ACHN (cell line): ENCODE measurements at places on chromosomes 1 and 21.

DNA sequence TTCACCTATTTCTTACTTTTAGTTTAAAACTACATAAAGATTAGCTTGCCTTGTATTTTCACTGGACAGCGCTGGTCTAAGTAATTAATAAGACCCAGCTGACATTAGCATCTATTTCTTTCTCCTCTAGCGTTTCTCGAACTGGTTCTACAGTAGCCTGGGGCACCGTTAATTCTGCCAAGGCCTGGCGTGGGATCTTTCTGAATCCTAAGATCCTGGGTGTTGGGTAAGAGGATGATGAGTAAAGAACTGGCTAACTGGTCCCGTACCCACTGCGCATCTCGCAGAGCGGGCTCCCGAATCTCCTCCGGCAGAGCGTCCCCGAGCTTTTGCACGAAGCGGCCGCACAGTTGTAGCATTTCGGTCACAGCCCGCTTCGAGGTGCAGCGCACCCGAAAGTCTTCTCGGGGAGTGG is 309 bp downstream of the NSL1 start:
- no peak for DNase-seq

DNA sequence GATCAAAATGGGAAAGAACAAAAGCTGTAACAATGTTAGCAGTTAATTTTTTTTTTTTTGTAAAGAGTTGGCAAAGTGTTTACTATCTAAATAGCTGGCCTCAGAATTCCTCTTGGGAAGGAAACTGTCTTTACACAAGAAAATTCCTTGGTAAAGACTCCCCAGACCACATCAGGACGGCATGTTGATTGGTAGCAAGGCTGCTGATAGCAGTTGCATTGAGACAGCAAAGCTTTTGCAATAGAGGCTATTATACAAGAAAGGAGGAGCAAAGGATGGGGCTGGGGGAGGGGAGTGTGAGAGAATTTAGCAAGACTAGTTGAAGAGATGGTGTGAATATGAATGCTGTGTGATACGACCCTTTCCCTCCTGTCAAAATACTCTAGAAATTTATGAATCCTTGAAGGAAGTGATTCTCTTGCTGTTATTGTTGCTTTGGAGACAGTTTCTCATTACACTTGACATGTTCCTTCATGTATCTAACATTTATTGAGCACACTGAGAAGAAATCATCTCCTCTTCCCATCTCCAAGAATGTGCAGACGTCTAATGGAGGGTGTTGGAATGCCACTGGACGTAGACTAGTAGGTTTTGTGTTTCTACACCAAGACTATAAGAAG is 355.6 kb downstream of the SIPA1L2 start:
- DNase-seq = no peak

GRCh38 chr1:10519016-10519417 is 44.3 kb downstream of the PEX14 start:
- DNase-seq = peak; percentile 46

DNA sequence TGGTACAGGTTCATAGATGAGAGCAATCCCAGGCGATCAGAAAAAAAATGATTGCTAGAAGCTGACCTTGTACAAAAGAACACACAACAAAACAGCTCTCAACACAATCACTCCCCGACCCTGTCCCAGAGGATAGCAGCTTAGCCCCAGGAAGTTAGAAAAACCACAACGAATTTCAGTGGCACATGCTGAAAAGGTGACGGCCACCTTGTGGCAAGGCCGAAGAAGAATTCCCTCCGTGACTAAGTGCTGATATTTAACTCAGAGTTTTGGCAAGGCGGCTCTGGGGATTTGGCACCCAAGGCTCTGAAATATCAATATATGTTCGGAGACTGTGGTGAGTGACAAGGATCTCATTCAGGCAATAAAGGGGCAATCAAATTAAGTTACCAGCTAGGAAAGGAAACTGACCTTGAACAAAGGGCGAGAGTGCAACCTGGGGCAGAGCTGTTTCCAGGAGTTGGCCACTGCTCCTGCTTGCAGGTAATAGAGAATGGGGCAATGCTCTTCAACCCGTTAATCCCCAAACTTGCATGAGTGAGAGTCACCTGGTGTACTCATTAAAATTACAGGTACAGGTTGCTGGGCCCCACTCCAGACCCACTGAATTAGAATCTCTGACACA is 96.2 kb downstream of the BEND5 start:
- DNase-seq = no peak

- DNase-seq = no peak
Observed at GRCh38 chr1:118123116-118123839, 61.8 kb downstream of the SPAG17 start.

GRCh38 chr1:38586993-38587646 is 272.5 kb downstream of the RRAGC start:
- DNase-seq = peak; percentile 34

DNA sequence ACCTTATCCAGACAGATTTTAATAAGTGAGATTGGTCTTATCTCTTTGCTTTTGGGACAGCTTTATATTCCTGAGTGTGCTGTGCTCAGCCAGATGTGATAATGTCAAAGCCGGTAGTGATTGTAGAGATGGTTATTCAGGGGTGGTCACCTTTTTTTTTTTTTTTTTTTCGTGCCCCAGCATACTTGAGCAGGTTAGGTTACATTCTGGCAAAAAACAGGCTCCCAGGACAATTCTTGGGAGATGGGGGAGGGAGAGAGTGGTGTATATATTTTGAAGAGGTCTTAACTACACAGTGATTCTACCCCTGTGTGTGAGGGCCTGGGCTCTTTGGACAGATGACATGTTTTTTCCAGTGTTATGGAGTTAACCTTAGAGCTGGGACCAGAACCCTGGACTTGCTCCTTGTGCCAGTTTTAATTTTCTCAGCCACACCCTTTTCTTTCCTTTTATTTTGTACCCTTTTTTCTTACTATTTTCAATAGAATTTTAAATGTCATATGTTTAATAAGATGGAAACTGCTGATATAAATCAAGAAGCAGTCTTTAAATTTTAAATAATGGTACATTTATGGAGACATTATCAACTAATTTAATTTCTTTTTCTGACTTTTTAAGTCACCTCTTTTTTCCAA is 88.4 kb downstream of the DYRK1A start:
- no peak for DNase-seq

GRCh38 chr1:199041173-199041914 is 402.5 kb downstream of the PTPRC start:
- DNase-seq = no peak

- DNase-seq = no peak
Observed at GRCh38 chr1:58928514-58928913, 144.7 kb upstream of the JUN start.

- DNase-seq = no peak
Observed at GRCh38 chr1:42860339-42861013, 14.1 kb downstream of the ZNF691 start.

DNA sequence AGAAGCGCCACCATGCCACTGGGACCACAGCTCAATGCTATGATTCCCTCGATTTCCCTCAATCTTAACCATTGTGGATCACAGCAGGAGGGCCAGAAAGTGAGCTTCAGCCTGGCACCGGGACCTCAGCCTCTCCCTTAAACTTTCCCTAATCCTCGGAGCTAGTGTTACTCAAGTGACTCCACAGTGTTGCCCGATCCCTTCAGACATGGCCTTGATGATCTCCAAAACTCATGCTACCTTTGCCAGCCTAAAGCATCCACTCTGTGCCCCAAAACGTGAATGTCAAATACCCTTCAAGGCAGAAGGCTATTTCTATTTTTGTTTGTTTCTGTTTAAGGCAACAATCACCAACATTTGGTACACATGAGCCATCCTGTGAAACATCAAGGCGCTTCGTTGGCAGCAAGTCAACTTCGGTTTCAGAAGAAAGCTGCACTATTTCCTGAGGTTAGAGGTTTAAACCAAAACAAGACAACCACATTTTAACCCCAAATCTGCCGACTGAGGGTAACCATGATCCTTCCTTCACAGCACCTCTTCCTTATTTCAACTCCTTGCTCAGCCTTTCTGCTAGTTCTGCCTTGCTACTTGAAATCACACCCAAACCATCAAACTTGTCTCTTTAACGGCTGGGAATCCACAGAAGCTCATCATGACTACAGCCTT is 94.4 kb upstream of the KRTAP19-8 start:
- DNase-seq = no peak

- DNase-seq = no peak
Observed at GRCh38 chr1:64043288-64043687, 160.1 kb upstream of the UBE2U start.

GRCh38 chr1:7375329-7375728 is 395.8 kb upstream of the VAMP3 start:
- DNase-seq = no peak

- DNase-seq = no peak
Observed at GRCh38 chr1:185811073-185811709, 77.0 kb downstream of the HMCN1 start.

- DNase-seq = no peak
Observed at GRCh38 chr1:182391028-182391361, 595 bp downstream of the GLUL start.

DNA sequence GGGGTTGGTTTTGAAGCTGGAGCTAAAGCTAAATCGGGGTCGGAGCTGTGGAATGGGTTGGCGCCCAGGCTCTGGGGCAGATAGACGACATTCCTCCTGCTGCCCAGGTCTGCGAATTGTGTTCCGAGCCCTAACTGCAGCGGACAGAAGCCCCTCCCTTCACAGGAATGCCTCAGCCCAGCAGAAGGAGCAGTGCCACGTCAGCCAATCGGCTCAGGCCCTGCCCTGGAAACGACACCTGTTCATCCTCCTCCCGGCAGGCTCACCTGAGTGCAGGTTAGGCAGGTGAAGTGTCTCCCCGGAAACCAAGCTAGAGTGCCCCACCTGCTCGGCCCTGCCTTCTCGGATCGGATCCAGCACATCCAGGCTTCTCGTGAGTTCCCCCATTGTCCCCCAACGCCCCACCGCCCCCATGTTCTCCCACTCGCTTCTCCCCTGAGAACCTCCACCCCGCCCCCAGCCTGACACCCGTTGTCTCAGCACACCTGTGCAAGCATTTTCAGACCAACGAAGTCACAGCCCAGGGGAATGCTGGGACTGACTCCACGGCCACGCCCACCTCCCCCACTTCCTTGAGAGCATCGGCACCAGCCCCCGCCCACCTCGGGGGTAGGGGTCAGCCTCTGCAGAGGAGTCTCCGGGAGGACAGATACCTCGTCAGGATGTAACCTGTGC is 775 bp downstream of the TMEM125 start:
- no peak for DNase-seq

GRCh38 chr1:16913181-16913832 is 8.4 kb upstream of the CROCC start:
- no peak for DNase-seq

- no peak for DNase-seq
Observed at GRCh38 chr1:222443566-222443965, 104.3 kb downstream of the HHIPL2 start.

DNA sequence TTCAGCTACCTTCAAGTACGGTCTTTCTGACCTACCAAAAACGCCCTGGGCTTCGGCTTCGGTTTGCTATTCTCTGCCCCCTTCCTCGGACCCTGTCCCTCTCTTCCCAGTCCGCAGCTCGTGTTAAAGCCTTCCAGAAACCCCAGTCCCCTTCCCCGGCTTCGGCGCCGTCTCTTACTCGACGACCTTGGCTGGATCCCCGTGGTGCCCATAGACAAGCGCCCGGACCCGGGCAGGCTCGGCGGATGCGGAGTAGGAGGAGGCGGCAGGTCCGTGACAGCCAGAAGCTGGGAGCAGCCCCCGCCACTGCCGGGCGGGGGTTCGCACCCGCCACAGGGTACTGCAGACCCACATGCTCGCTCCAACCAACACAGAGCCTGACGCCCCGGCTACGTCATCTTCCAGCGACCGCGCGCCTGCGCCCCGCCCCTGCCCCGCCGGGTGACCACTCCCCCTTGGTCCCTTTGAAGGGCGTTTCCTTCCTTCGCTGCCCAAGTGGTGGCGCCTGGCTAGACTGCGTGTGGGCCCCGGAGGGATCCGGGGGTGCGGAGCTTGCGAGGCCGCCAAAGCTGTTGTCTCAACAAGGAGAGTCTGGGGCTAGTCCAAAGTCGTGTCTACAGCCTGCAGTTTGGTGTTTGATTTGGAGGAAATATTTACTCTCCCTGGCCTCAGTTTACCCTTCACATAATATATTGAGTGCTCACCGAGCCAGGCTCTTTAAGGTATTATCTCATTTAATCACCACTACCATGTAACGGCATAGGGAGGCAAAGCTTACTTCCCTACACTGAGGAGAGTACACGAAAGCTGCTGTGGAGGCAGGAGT is at the start of gene MECR:
TSS of gene MECR (minus strand) at position 382 of the 826 bp plus-strand sequence. CDS start at position 354, 28 bp downstream.
- DNase-seq = peak; percentile 84

DNA sequence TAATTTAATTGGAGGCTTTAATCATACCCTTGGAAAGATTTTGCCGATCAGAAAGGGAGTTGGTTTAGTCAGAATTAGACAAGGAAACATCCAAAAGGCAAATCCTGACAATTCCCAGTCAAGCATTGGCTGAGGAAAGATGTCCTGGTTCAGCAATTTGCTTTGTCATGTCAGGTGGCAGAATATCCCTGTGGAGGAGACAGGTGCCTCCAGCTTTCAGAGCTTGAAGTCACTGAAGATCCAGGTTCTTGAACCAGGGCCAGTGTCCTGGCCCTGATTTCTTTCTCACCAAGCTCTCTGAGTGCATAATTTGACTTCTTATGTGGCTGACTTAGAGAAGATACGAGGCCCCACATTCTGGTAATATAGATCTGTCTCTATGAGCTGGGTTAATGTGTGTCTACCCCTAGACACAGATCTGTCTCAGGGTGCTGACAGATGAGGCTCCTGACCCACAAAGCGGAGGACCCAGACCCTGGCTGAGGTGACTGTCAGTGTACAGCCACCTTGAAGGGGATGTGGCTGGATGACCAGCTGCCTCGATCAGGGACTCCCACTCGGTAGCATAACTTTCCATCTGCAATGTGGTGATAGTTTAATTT is 118.9 kb downstream of the HHAT start:
- peak; percentile 43 for DNase-seq
